CD8-positive, alpha-beta memory T cell (primary cell): ENCODE measurements at places on chromosomes 3 and 15.

DNA sequence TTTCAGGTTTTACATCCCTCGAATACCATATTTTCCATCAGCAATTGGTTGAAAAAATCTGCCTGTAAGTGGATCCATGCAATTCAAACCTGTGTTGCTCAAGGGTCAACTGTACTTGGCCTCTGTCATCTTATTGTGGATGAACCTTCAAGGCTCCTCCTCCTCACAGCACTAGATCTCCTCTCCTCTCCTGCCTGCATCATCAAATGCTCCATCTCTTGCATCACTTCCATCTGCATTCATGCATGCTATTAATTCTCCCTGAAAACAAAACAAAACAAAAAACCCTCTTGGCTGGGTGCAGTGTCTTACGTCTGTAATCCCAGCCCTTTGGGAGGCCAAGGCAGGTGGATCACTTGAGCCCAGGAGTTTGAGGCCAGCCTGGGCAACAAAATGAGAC lies 10.1 kb downstream of the BCL2L10 start:
- no peak for DNase-seq

DNA sequence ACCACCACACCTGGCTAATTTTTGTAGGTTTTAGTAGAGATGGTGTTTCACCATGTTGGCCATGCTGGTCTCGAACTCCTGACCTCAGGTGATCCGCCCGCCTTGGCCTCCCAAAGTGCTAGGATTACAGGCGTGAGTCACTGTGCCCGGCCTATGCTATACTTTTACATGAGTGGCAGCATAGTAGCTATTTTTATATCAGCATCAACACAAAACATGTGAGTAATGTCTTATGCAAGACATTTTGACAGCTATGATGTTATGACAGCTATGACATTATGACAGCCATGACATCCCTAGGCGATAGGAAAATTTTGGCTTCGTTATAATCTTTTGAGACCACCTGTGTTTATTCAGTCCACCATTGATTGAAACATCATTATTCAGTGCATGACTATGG lies 4.1 kb upstream of the NAALADL2 start:
- no peak for DNase-seq

- DNase-seq: no peak
Observed at GRCh38 chr3:38460377-38461270, 6.9 kb downstream of the ACVR2B start.

GRCh38 chr15:39517122-39517855 lies 63.6 kb upstream of the THBS1 start:
- DNase-seq: no peak

GRCh38 chr15:27696530-27696929 lies 402.6 kb downstream of the OCA2 start:
- DNase-seq: no peak

DNA sequence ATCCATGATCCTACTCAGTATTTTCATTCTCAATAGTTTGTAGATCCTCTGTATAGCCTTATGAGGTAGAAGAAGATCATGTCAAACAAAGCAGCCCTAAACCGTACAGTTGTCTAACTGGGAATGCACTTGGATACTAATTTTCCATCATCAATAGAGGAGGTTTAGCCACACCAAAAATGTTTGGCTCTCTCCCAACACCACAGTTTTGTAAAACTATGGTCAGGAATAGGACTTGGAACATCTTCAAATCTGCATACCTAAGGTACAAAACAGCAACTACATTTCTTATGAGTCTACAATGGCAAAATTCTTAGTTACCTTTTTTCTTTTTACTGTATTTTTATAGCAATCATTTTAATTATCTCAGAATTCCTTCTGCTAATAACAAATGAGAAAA lies 1001.6 kb downstream of the ROBO2 start:
- no peak for DNase-seq

DNA sequence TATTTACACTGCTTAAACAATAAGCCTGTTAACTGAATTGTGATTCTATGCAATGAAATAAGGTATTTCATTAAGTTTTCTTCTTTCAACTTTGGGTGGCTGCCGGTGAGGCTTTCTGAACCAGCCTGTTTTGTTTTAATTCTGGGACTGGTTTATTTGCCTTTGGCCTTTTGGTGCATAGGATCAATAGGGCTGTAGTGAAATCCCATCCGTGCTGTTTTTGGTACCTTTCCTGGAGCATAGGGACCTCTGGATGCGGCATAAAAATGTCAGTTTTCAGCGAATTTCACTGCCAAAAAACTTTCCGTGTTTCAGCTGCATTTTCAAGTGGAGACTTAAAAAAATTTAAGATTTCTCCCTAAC lies 514 bp downstream of the PLS1 start:
- DNase-seq: no peak

- DNase-seq: no peak
Observed at GRCh38 chr3:71260782-71261181, 322.7 kb downstream of the FOXP1 start.

DNA sequence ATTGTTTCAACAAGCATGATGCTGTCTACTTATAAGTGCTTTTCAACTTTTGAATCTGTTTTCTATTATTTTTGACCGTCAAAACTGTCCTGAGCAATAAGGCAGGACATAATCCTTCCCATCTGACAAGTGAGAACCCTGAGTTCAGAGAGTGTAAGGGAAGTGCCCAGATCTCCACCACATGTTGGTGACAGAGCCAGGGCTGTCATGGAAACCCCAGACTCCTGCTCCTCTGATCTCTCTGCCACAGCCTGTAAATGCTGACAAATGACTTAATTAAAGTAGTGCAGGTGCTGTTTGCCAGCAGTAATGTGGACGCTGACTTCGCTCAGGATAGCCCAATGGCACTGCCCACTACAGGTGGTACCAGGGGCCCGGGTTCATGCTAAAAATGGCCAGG lies 40.3 kb downstream of the SPSB4 start:
- no peak for DNase-seq

GRCh38 chr3:17749705-17750293 lies 7.4 kb upstream of the TBC1D5 start:
- DNase-seq: no peak

GRCh38 chr15:63640146-63640545 lies 43.0 kb downstream of the FBXL22 start:
- DNase-seq: no peak

DNA sequence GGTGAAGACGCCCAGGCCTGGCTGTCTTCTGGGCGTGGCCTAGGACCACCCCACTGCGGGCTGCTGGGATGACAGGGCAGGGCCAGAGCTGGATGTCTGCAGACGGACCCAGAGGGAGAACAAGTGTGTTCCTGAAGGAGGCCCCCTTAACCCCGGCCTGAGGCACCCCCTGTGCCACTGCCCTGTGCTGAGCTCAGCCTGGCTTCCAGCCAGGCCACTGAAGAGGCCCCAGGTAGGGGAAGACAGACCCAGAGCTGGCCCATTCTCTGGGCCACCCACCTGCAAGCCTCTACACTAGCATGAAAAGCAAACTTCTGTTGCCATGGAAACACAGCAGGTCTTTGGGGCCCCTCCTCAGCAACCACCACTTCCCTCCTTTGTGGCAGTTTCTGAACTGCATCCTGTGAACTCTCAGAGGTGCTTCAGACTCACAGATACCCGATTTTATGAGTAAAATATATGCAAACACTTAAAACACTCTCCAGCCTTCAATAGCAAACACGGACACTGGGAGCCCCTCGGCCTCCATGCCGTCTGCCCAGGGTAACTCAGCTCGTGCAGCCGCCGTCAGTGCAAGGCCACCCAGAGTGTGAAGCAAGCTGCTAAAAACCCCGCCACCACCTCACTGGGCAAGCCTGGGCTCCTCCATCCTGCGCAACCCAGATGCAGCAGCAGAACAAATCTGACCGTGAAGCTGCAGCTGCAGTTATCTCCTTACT lies 42.5 kb downstream of the CMTM6 start:
- DNase-seq: peak; percentile 59

- DNase-seq: no peak
Observed at GRCh38 chr3:193842832-193843473, 249.9 kb downstream of the OPA1 start.

DNA sequence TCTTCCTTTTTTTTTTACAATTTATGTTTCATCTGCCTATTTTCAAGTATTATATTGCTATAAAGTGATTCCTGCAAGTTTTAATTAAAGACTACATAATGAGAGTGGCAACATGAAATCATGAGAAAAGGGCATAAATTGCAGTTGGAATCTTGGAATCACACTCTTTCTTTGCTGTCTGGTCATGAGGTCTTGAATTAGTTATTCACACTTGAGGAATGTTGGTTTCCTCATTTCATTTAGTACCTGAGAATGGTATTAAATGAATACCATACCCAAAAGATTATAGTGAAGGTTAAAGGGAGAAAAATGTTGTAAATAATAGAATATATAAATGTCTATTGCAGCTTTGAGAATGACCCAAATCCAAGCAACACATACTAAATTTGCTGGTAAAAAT lies 25.8 kb upstream of the CNTN3 start:
- DNase-seq: no peak

- DNase-seq: no peak
Observed at GRCh38 chr15:77186594-77187011, 115.7 kb upstream of the TSPAN3 start.

DNA sequence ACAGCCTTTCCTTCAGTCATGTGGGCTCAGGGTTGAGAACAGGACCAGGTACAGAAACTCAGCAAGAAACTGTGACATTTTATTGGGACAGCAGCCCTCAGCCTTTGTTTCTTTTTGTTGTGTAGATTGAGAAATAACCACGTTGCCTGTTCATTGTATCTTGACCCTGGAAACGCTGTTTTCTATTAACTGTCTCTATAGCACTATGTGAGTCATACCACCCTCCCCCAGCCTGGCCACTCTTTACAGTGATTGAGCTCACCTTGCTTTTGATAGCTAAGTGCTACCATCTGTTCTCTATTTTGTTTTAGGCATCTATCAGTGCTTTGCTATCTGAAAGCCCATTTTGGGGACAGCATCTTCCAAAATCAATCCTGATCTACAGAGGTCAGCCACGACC lies 127.9 kb downstream of the CD47 start:
- DNase-seq: no peak

DNA sequence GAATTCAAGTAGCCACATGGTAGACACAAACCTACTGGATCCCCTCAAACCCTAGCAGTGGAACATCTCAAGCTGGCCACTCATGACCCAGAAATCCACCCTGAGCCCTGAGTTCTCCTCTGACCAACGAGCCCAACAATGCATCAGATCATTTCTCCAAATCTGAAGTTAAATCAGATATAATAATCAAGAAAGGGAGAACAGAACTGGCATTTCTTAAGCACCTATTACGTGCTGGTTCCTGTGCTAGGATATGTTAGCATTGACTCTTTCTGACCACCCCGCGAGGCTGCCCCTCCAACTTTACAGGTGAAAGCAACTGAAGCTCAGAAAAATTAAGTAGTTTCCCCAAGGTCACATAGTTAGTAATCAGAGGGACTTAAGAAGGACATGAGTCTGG lies 51.5 kb upstream of the CCDC174 start:
- no peak for DNase-seq

DNA sequence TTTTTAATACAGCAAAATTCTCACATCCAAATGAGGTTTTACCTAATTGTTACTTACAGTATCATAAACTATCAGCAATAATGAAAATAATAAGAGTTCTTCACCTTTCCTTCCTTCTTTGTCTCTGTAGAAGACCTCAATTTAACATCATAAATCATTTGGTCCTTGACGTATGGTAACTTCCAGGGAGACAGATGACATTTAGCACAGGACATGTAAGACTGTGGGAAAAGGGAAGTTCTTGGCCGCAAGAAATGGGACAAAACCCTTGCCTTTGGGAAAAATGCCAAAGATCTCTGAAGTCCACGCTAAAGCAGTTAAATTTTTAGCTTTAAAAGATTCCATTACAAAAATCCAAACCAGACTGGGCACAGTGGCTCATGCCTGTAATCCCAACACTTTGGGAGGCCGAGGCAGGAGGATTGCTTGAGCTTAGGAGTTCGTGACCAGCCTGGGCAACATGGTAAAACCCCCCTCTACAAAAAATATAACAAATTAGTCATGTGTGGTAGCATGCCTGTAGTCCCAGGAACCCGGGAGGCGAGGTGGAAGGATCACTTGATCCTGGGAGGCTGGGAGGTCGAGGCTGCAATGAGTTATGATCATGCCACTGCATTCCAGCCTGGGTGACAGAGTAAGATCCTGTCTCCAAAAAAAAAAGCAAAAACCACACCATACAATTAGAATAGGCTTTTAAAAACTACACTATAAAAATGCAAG lies 8.8 kb downstream of the PTPN9 start:
- DNase-seq: no peak

GRCh38 chr3:64763980-64764379 lies 76.2 kb upstream of the ADAMTS9 start:
- DNase-seq: no peak

GRCh38 chr3:180961087-180961486 lies 28.4 kb downstream of the DNAJC19 start:
- no peak for DNase-seq

GRCh38 chr3:176088962-176089383 lies 1108.3 kb downstream of the TBL1XR1 start:
- no peak for DNase-seq

- no peak for DNase-seq
Observed at GRCh38 chr3:132378048-132378762, 39.1 kb upstream of the DNAJC13 start.

GRCh38 chr3:108564564-108564963 lies 24.7 kb downstream of the CIP2A start:
- DNase-seq: no peak

DNA sequence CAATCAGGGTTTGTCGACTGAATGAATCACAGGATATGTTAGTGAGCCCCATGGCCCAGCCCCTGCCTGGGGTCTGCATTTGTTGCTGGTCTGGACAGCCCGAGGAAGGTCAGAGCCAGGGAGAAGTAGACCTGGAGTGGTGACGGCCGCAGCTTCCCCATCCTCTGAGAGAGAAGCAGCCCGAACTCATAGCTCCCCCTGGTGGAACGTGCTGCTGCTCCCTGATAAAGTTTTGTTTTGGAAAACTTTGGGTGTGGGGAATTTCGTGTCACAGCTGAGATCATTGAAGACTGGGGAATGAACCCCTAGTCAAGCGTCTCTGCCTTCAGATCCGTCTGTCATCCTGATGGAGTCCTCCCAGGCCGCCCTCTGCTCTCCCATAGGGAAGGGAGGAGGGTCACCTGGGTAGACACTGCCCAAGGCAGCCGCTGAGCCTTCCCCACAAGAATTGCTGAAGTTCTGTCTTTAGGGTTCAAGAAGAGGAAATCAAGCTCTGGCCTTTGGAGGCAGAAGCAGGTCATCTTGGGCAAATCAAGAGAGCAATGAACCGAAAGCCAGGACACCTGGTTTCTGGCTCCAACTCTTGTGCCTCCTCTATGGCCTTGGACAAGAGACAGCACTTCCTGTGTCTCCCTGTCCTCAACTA lies 60.5 kb downstream of the GLDN start:
- no peak for DNase-seq

DNA sequence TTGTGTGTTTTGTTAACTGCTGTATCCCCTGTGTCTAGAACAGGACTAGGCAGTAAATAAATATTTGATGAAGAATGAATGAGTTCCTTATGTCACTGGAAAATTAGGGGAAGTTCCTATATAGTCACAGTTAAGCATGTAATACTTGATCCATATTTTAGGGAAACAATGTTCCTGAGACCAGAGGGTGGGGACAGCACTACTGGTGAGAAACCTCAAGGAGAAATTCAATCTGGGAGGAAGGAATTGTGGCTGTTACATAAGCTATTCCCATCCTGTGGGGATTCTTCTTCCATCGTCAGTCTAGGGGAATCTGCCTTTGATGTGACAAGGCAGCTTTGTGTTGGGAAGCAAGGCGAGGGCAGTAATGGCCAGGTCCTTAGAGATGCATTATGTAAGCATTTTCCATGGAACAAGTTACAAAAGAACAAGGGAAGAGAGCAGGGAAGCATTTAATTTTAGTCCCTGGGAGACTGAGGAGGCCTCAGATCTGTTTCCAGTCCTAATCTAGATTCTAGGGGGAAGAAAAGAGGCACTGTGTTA lies 219.3 kb upstream of the TTC14 start:
- no peak for DNase-seq

GRCh38 chr15:63593705-63594671 lies 3.2 kb upstream of the FBXL22 start:
- DNase-seq: no peak
